CD4-positive, alpha-beta T cell (primary cell): ENCODE measurements at places on chromosomes 7 and 10.

- no peaks in the 10 kb centered on the region for H3K36me3 ChIP-seq
- H3K4me1 ChIP-seq, result no peaks in the 10 kb centered on the region
- DNase-seq, result no peak
Measured at GRCh38 chr10:121065330-121065729, 214.2 kb downstream of the WDR11 start.

DNA sequence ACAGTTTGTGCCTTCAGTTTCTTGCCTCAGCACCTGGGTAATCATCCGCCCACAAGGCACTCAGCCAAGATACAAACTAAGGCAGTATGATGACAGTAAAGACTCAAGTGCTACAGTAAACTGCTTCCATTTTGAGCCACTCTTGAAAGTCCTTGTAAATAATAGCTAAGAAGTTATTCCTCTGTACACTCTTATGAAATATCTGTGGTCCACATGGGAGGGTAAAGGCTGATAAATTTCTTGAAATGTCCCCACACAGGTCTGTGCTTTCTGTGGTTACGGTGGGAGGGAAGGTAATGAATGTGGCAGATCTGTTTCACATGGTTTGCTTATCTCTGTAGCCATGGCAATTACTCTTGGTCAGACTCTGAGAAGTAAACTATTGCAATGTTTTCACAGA, 551.0 kb upstream of the ZWINT start:
- H3K36me3 ChIP-seq, result no peaks in the 10 kb centered on the region
- H3K4me1 ChIP-seq, result no peaks in the 10 kb centered on the region
- H3K27me3 ChIP-seq, result no peaks in the 10 kb centered on the region
- DNase-seq, result no peak

DNA sequence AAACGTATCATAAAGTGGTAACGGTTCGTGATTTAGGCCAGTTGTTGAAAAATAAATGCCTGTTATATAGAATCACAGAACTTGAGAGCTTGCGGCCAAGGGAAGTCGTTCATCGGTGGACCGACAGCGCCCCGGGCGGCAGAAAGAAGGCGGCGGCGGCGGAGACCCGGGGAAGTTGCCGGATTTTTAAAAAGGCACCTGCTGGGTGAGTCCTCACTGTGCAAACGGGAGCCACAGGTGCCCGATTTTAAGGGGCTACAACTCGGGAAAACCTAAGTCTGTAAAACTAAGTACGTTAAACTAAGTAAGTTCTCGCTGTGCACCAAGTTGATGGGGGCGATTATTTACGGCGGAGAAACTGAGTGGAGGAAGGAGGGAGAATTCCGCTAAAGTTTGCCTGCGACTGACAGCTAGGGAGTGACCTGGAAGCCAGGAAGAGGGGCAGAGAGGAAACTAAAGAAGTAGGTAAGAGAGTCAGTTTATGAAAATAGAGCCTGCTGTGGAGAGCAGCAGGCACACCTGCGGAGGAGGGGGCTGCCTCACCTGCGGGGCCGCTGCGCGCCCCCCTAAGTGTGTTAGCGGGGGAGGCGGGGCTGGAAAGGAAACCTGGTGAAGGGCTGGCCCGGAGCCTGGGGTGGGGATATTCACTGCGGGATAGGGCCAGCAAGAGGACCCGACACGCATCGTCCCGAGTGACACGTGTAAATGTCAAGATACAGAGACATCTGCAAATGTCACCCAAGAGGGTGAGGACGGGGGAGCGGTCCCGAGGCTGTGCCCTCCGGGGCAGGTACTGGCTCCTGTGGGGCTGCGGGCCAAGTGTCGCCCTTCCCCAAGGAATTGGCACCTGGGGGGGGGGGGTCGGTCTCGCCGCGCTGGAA, 996 bp downstream of the ADAM12 start:
- H3K4me3 ChIP-seq, result peak overlapping the region; percentile 43
- peaks cover 15% of the 10 kb centered on the region for H3K27me3 ChIP-seq
- no peak for DNase-seq
- H3K36me3 ChIP-seq, result no peaks in the 10 kb centered on the region
- peaks cover 11% of the 10 kb centered on the region for H3K4me1 ChIP-seq

GRCh38 chr7:87267239-87267900, 47.8 kb upstream of the TMEM243 start:
- H3K27me3 ChIP-seq, result peaks cover 9% of the 10 kb centered on the region
- H3K36me3 ChIP-seq, result no peaks in the 10 kb centered on the region
- H3K27ac ChIP-seq, result no peak overlapping the region
- H3K4me1 ChIP-seq, result no peaks in the 10 kb centered on the region
- H3K4me3 ChIP-seq, result no peak overlapping the region
